T-helper 2 cell (primary cell): ENCODE measurements at places on chromosomes 5 and 9.

- no peak for DNase-seq
These were observed 1.9 kb upstream of the CDKN2B start for GRCh38 chr9:22010866-22011625.

GRCh38 chr9:112743216-112743836 is 7.2 kb upstream of the SNX30 start:
- no peak for DNase-seq

GRCh38 chr9:114314256-114314867 is 8.5 kb upstream of the ORM1 start:
- no peak for DNase-seq

DNA sequence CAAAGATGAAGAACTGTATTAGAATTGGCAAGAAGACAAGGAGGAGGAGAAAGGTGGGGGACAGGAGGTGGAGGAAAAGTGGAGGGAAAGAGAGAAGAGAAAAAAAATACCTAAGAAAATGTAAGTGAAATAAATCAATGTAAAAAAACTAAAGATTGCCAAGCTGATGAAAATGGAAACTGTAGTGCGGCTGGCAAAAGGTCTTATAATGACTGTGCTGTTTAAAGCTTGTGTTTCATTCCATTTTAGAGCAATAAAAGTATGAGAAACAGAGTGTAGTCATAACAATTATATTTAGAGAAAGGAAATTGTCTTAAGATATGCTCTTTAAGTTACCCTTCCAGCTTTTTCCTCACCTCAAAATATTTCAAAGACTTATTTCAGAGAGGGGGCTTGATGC is 670.5 kb upstream of the SEMA6A start:
- no peak for DNase-seq

GRCh38 chr5:140992828-140993227 is 26.6 kb downstream of the PCDHAC2 start:
- DNase-seq, result no peak

DNA sequence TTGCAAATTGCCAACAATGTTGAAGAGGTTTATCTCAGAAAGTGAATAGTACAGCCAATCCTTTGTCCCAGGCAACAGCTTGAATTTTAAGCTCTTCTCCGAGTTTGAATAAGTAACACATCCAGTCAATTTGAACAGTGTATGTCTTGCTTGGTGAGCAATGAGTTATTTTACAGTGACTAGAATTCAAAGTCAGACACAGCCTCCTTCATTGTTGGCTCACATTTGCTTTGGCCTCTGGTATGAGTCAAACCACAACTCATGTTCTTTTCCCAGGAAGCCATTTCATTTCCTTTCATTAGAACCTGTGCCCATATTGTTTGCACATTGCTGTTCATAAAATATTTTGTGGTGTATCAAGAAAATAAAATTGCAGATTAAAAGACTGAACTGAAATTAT is 622.0 kb upstream of the DAB2 start:
- no peak for DNase-seq

DNA sequence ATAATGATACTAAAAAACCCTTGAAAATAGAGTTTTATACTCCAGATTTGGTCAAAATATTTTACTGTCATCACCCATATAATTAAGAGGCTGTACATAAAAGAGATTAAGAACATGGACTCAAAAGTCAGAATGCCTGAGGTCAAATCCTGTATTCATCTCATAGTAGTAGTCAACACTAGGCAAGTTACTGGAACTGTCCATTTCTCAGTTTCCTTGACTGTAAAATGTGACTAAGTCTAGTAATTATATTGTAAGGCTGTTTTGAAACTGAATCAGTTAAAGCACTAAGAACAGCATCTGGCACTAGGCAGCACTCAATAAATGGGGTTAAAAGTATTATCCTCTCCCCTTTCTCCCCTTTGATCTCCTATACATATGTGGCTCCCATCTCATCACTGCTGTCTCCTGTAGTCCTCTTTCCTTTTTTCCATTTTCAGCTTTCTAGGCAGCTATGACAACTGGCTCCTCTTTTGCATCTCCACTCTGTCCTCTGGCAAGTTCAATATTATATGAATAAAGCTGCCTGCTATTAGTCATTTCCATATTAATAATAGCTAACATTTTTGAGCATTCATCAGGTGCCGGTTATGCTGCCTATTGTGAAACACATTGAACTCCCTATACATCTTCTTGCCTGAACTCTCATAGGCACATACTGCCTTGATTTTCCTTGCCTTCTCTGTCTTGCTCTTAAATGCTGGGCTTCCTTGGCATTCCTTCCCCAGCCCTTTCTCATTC is 185.8 kb upstream of the NREP start:
- DNase-seq, result no peak

- no peak for DNase-seq
These were observed 145.6 kb downstream of the FBXL7 start for GRCh38 chr5:15645381-15646160.

DNA sequence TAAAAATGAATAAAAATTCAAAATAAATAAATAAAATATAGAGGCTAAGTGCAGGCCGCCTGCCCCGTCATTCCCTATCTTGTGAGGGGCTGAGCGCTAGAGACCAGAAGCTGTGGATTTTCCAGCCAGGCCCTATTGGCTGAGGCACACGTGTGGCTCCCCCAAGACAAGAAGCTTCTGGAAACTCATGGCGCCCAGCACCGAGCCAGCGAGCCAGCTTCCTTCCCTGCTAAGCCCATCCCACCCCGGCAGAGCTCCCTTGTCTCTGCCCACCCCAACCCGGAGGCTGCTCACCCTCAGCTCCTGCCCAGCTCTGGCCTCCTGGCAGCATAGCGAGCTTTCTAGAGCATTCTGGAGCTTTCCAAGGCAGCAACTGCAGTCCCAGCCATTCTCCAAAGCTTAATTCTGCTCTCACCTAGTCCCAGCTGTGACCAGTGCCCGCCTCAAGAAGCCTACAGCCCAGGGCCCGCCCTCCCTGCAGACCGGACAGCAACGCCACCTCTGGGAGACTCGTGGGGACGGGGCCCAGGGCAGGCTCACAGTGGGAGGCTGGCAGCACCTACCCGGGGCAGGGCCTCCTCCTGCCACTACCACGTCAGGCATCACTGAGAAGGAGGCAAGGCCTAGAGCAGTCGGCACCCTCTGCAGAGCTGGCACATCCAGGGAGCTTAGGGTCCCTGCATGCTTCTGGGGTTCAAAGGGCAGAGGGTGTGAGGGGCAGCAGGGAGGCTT is 23.2 kb upstream of the TMEM250 start:
- no peak for DNase-seq

- no peak for DNase-seq
These were observed 137.9 kb downstream of the SEC61B start for GRCh38 chr9:99360026-99360425.

GRCh38 chr9:14213504-14213903 is 100.4 kb downstream of the NFIB start:
- DNase-seq, result no peak

- DNase-seq, result no peak
These were observed 7.2 kb upstream of the TLR4 start for GRCh38 chr9:117697046-117697445.

- DNase-seq, result no peak
These were observed 18.6 kb downstream of the RGMB start for GRCh38 chr5:98791898-98792580.

DNA sequence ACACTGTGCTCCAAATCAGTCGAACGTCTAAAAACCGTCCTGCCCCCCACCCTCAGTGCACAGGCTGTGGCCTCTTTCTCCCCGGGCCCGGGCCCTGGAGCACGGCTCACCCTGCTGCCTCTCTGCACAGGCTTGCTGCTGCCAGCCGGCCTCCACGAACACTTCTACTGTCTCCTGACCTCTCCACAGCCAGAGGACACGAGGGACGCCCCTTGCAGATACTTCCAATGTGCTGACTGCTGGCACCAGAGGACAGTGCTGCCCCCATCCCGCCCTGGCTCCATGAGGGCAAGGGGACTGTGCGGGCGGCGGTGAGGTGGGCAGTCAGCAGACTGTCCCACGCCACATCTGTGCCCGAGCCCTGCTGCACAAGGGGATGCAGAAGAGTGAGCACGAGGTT is 174.8 kb downstream of the COL23A1 start:
- DNase-seq, result no peak

- DNase-seq, result no peak
These were observed 31.5 kb upstream of the ADRB2 start for GRCh38 chr5:148794729-148795561.

DNA sequence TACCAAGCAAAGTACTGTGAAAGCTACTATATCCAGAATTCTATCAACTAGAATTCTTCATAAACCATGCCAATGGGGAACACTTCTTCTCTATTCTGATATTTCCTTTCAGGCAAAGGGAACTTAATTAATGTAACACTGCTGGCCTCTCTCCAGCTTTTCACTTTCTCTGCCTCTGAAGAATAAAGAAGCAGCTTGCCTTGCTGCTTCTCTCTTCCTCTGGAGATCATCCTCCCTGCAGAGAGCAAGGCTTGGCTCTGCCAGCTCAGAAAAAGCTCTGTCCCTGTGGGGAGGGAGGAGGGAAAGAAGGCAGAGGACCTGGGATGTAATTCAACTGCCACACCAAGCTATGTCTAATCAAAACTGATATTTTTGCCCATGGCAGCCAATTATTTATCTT is 6.5 kb downstream of the CTNND2 start:
- DNase-seq, result no peak

DNA sequence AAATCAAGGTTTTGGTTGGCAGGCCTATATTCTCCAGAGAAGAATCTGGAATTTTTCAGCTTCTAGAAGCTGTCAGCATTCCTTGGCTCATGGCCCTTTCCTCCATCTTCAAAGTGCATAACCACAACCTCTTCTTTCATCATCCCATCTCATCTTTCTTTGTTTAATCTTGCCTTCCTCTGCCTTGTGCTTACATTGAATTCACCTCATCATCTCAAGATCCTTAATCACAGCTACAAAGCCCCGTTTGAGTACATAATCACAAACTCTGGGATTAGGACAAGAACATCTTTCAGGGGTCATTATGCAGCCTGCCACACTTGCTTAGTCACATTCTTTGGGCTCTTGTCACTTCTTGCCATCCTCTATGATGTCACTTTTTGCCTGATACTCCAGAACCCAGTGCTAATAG is 130.3 kb downstream of the FOXD1 start:
- DNase-seq, result no peak

DNA sequence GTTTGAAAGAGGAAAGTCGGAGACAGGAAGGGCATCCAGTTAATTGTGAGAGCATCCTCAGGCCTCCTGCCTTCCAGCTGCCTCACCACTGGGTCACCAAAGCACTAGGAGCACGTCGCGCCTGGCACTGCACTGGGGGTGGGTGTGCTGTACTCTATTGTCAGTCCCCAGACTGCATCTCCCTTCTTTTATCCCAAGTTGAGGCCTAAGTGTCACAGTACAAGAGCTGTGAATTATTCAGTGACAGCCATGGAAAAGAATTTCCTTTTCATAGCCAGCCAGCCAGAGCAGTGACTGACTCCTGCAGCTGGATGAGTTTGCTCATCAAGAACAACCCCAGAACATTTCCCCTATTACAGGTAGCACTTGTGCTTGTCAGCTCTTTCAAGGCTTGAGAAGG is 16.3 kb downstream of the CLTA start:
- no peak for DNase-seq

GRCh38 chr9:87531370-87532295 is 34.0 kb downstream of the DAPK1 start:
- no peak for DNase-seq
